Cerebellar cortex (tissue), 1 donor: ENCODE measurements at places on chromosomes 2 and 18.

- no peak for DNase-seq
Measured at GRCh38 chr18:61982475-61982874, 89.7 kb upstream of the RNF152 start.

DNA sequence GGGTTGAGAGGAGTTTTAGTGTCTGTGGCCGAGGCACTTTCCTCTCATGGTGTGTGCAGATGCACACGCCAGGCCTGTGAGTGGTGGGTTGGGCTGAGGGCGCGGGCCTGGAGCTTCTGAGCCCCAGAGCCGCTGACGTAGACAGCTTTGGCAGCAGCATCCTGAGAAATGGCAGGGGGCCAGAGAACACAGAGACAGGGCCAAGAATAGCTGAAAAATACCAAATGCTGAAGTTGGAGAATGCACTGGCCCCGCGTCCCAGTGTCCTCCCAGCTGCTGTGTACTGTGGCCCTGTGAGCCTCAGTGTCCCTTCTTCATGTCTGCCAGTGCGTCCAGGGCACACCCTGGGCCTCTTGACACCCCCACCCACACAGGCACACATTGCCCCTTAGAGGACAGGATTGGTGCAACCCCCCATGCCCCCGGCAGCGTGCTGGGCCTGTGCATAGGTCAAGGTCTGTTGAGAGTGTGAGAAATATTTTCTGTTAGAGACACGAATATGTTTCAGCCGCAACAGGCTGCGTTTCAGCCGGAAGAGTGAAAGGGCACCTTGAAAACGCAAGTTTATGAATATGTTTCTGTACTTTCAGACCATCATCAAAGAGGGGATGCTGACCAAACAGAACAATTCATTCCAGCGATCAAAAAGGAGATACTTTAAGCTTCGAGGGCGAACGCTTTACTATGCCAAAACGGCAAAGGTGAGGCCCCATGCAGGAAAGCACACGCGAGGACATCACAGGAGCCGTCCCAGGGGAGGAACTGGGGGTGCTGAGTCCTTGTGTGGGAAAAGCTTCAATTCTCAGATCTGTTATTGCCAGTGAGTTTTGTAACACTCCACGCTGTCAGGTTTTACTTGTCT, 33.6 kb downstream of the DGKD start:
- peak; percentile 92 for DNase-seq

GRCh38 chr18:10289251-10289650, 165.2 kb upstream of the APCDD1 start:
- no peak for DNase-seq

DNA sequence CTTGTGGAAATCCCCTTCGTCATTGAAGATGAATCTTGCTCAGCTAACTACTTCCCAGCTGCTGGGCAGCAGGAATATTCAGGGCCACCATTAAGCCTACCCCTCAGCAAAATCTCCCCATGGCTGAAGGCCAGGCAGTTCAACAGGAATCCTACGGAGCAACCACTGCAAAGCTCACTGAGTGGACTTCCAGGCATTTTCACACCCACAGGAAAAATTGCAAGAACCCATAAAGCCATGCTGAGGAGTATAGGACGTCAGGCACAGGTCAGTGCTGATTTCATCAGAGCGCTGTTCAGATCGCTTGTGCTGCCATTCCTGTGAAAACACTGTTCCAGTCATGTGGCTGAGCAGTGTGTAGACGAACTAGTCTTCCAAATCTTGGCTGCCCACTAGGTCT, 134.8 kb upstream of the TACR1 start:
- DNase-seq = no peak

DNA sequence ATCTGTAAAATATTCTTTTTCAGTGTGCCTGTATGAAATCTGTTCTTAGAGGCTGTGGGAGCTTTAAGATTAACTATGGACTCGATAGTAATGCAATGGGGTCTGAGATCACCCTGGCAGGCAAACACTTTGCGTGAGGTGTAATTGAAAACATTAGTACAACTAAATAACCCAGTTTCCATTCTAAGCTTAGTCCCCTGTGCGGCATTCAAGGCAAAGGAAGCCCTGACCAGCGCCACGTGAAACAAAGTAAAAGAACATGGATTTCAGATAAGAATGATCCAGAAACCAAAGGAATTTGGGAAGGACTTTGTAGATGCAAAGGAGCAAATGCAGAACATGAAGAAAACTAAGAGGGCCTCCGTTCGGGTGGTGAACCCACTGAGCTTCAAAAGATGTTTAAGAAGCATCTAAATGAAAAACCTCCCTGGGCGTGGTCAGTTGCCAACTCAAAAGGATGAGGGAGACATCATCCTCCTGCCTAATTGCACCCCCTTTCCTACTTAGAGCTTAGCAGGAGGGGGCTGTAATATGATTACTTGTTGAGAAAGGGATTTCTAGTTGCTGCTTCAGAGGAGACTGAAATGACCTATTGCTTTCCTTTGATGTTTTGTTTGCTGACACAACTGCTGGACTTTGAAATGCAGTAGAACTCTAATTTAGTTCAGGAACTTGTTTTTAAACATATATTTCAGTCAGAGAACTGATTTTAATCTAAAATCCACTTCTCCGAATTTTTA, 7.9 kb upstream of the CETN1 start:
- DNase-seq = no peak

GRCh38 chr2:160652236-160652635, 158.6 kb upstream of the RBMS1 start:
- no peak for DNase-seq

DNA sequence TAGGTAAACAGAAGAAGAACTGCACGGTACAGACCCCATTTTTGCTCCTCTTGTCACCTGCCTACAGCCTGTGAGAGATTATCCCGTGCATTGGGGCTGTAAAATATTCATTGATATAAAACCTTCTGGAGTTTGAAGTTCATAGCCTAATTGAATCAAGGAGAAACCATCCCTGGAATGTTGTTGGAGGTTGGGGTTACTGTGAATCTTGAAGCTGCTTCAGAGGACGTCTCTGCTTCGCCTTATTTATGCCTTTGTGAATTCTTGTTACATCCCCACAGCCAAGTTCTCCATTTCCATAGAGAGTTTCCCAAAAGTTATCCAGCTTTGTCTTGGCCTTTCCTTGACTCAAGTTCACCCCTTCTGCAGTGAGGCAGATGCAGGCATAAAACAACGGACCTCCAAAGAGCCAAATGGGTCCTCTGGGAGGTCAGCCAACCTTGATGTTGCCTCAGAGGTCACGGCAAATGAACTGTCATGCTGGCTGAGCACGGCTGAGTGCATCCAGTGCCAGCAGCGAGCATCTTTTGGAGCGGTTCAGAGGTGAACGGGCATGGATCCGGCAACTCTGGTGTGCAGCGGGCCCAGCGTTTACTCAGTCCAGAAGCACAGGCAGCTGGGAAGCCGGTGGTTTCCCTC, 317.6 kb downstream of the PRKCE start:
- no peak for DNase-seq

GRCh38 chr18:9434122-9434701, 41.1 kb upstream of the RALBP1 start:
- no peak for DNase-seq

DNA sequence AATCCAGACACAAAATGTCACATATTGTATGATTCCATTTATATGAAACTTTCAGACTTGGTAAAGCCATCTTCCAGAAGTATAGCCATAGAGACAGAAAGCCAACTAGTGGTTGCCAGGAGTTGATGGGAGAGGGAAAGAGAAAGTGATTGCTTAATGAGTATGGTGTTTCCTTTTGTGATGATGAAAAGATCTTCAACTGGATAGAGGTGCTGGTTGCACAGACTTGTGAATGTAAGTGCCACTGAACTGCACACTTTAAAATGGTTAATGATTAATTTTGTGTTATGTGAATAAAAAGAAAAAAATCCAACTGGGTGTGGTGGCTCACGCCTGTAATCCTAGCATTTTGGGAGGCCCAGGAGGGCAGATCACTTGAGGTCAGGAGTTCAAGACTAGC, 135.3 kb upstream of the SLC1A4 start:
- DNase-seq = no peak

- no peak for DNase-seq
Measured at GRCh38 chr2:129205766-129206165, 773.7 kb upstream of the RAB6C start.

GRCh38 chr2:96847586-96847985, 3.8 kb upstream of the ANKRD23 start:
- DNase-seq = no peak
